ENCODE measurements at places on chromosomes 13 and 19. TPM values are rescaled to one million over a fixed set of nuclear protein-coding genes. Genes with fewer than 3 reads are reported as not detected.

Gene FAM98C
- total RNA-seq: 24.7 TPM

Gene LGALS14
- not detected for total RNA-seq

Gene ZNF613
- total RNA-seq: 3.1 TPM

Gene ZNF540
- total RNA-seq: 0.39 TPM

Gene TMEM145
- total RNA-seq: 3.0 TPM

Gene FKBP8
- 182 TPM for total RNA-seq

Gene MEX3D
- total RNA-seq: 73.7 TPM

- no peak for DNase-seq
These were observed 64.6 kb downstream of the ATP11A start for GRCh38 chr13:112754281-112755025.

GRCh38 chr19:16880884-16881554 is 7.8 kb upstream of the F2RL3 start:
- no peak for DNase-seq

- DNase-seq: no peak
These were observed 88.4 kb upstream of the SOX1 start for GRCh38 chr13:111978546-111978945.

GRCh38 chr19:38735257-38735686 is 9.0 kb downstream of the CAPN12 start:
- no peak for DNase-seq

DNA sequence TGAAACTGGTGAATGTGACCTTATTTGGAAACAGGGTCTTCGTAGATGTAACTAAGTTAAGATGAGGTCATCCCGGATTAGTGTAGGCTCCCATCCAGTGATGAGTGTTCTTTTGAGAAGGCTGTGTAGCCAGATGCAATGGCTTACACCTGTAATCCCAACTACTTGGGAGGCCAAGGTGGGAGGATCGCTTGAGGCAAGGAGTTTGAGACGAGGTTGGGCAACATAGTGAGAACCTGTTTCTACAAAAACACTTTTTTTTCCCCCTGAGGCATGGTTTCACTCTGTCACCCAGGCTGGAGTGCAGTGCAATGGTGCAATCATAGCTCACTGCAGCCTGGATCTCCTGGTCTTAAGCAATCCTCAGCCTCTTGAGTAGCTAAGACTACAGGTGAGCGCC is 36.4 kb downstream of the FBN3 start:
- no peak for DNase-seq

DNA sequence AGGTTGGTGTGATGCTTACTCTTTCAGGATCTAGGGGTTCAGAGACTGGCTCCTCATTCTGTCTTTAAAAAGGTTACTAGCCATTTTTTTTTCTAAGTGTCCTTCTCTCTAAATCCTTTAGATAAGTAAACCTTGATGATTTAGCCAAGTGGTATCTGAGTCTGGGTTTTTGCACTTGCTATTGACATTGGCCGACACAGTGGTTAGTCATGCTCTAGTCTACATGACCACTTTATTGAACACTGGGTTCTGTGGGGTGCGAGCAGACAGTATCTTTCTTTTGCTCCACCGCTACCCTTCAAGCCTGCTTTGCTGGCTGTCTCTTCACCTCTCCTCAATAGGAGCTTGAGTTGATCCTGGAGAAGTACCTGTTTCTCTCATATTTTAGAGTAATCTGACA is 6.2 kb upstream of the NUP58 start:
- DNase-seq: no peak

- DNase-seq: no peak
These were observed 14.4 kb upstream of the POP4 start for GRCh38 chr19:29591670-29592069.

Data from Panc1 (cell line).